ENCODE measurements at places on chromosomes 3 and 15.

DNA sequence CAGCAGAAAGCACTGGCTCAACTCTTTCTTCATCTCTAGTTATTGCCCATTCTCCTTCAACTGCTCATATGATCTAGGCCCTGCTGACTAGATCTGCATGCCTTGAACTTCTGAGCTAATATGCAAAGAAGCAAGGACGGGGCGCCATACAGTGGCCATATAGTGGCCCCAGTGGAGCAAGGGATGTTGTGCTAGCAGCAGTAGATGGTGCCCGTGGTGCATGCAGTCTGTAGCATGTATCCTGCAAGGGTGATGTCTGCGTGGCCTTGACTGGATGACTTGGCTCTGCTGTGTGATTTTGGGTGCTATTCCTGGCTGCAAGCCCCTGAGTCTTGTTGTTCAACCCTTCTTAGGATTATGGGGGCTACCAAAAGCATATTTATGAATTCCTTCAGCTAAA, 12.2 kb upstream of the NMD3 start:
- no peak for DNase-seq

DNA sequence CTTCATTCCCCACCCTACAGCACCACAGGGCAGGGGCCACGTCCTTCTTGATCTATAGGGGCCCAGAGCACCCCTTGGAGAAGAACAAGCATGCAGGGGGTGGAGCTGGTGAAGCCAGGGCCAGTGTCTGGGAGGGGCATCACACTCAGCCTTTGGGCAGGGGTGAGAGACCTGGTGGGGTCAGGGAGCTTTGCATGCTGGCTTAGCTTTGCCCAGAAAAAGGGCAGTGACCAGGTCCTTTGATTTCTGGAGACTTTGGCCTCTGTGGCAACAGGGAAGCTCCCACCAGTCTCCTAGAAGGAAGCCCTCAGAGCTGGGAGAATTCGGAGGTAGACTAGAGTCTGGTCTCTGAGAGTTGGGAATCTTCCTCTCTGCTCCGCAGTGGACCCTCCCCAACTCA, 990 bp downstream of the ITIH4 start:
- no peak for DNase-seq

- no peak for DNase-seq
Observed at GRCh38 chr15:100601163-100601562, 821 bp downstream of the LINS1 start.

- no peak for DNase-seq
Observed at GRCh38 chr3:122754929-122755328, 38.7 kb downstream of the HSPBAP1 start.

DNA sequence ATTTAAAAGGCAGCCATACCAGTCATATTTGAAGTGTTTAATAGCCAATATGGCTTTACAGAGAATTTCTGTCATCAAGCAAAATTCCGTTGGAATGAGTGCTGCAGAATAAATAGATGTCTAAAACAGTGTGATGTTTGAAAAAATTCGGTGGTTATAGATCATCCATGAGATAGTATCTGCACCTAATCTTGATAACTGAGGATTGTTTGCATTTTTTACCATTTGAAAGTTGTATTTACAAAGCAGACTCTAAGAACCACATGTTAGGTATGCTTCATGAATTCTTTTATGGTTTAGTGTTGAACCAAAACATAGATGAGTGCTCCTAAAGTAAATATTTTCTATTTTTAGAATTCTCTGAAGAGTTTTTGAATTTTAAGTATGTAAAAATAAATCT, 476.1 kb downstream of the NAALADL2 start:
- peak; percentile 53 for DNase-seq

GRCh38 chr3:129824926-129825541, 68.5 kb downstream of the TMCC1 start:
- DNase-seq, result no peak

DNA sequence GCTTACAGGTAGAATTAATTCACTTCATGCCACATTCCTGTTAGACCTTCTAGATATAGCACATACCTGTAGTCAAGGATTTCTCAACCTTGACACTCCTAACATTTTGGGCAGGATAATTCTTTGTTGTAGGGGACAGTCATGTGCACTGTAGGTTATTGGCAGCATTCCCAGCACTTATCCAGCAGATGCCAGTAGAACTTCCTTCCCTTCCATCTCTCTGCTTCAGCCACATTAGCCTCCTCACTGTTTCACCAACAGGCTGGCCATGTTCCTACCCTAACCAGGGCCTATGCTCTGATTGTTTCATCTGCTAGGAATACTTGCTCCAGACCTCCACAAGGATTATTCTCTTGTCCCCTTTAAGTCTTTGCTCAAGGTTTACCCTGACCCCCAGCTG, 68.0 kb upstream of the STAC start:
- no peak for DNase-seq

GRCh38 chr3:187167777-187168176, 28.5 kb upstream of the RPL39L start:
- DNase-seq, result no peak

DNA sequence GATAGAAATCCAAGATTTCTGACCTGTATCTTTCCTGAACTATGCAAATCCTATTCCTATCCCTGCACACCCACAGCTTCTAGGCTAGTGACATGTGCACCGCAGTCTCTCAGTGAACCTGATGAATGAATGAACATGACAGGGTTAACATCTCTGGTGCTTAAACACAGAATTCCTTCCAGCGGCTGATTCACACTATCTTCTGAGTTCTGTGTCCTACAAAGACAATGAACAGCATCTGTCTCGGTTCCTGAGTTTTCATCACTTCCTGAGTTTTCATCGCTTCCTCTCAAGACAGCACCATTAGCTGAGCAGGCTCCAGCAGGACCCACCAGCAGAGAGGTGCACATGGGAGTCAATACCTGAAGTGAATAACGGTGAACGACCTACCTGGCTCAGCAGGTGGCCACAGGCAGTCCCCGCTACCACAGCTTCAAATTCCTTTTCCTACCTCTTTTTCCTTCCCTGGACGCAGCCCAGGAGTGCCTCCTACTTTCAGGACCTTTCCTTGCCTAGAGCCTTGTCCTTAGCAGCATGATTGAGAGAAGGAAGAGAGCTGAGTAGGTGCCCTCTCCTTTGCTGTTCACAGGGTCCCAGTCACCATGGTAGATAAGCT, 113.5 kb downstream of the IGF2BP2 start:
- DNase-seq, result no peak

DNA sequence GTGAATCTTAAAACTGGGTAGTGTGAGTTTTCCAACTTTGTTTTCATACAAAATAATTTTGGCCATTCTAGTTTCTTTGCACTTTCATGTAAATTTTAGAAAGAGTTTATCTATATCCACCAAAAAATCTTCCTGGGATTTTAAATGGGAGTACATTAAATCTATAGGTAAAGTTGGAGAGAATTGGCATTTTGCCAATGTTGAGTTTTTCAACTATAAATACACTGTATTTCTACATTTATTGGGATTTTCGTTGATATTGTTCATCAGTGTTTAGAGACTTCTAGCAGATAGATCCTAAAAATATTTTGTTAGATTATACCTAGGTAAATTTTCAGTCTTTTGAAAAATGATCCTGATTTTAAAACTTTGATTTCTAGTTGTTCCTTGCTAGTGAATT, 83.1 kb upstream of the CCDC54 start:
- no peak for DNase-seq

DNA sequence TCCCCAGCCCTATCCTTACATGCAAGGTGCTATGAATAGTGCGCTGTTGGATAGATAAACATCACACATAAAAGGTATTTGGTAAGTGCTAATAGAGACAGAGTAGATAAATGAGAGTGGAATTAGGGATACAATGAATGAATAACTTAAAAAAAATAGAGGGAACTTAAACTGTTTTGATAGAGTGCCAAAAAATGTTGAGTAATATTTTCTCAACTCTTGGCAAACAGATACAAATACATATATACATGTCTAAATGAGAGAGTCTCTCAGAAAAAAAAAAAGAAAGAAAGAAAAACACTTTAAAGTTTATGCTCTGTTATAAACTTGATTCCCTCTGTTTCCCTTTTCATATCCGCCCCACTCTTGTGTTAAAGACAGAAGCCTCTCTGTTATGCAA, 667.4 kb downstream of the ROBO2 start:
- DNase-seq, result no peak

DNA sequence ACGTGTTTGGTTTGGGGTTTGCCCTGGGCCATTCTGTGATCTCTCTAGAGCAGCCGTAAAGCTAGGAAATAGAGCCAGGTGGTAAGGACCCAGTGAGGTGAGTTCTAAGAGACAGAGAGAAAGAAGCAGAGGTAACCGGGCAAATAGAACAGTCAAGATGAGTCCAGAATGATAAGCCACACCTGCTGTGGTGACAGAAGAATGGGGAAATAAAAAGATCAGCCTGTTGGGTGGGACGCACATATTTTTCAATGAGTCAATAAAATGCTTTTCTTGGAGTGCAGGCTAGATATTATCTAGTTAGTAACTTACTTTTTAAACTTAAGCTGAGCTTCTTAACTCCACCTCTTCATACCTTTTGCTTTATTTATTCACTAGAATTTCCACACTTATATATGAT, 135.0 kb downstream of the NFKBIZ start:
- no peak for DNase-seq

- no peak for DNase-seq
Observed at GRCh38 chr15:74664028-74664616, 31.7 kb downstream of the EDC3 start.

- no peak for DNase-seq
Observed at GRCh38 chr3:131804565-131805133, 230.2 kb downstream of the CPNE4 start.

GRCh38 chr3:54856271-54856670, 71.6 kb downstream of the LRTM1 start:
- no peak for DNase-seq

DNA sequence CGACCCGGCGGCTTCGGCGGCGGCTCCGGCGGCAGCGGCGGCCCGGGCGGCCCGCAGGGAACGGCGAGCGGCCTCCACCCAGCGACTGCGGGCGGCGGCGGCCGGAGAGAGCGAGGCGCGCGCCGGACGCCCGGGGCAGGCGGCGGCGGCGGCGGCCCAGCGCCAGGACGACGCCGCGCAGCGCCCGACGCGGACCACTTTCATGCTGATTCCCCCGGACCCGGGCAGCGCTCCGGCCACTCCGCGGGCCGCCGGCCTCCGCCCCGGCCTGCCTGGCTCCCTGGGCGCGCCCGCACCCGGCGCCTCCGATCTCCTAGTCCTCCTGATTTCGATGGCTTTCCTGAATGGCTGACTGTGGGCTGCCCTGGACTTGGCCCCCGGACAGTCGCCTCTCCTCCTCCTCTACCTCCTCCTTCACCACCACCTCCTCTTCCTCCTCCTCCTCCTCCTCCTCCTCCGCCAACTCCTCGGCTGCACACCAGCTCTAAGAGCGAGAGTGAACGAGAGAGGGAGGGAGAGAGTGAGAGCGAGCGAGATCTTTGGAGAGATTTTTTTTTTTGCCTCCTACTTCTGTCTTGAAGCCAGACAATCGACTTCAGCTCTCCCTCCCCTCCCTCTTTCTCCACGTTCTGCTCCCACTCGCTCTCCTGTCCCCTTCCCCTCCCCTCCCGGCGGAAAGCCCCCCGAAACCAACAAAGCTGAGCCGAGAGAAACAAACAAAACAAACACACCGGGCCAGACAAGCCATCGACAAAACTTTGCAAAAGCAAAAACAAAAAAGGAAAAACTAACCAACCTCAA, 844 bp downstream of the NR2F2 start:
- no peak for DNase-seq

GRCh38 chr15:50876989-50877360, 31.5 kb upstream of the AP4E1 start:
- no peak for DNase-seq

- DNase-seq, result no peak
Observed at GRCh38 chr3:10468613-10469354, 36.6 kb downstream of the ATP2B2 start.

GRCh38 chr15:99981839-99982658, 248.8 kb upstream of the LYSMD4 start:
- no peak for DNase-seq

GRCh38 chr3:24829011-24829581, 334.4 kb upstream of the THRB start:
- no peak for DNase-seq
